ENCODE measurements at places on chromosomes 7 and 10.

DNA sequence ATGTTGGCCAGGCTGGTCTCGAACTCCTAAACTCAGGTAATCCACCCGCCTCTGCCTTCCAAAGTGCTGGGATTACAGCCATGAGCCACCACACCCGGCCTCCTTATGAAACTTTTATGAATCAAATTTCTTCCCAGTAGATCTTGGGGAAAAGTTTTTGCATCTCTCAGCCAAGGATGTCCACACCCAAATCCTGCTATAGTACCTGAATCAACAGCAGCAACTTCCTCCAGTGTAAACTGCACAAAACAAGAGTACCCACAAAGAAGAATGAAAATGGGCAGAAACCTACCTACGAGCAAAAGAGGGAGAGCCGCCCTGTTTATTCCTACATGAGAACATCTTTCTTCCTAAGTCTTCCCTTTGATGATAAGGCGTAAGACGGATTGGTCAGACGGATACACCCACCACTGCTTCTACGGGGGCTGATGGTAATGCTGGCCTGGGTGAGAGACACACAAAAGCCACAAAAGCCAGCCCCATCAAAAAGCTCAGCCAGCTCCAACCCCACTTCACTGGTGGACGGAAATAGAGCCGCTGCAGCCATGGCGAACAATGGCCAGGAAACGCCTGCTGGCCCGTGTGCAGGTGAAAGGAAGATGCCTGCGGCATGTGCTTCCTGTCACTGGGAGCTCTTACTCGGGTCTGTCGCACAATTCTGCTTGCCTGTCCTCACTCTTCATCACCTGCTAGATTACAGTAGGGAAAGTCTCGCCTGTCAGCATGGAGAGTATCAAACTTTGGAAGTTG lies 10.4 kb downstream of the JCAD start:
- DNase-seq = peak; percentile 61

GRCh38 chr10:35600193-35600592 lies 4.9 kb upstream of the GJD4 start:
- no peak for DNase-seq

DNA sequence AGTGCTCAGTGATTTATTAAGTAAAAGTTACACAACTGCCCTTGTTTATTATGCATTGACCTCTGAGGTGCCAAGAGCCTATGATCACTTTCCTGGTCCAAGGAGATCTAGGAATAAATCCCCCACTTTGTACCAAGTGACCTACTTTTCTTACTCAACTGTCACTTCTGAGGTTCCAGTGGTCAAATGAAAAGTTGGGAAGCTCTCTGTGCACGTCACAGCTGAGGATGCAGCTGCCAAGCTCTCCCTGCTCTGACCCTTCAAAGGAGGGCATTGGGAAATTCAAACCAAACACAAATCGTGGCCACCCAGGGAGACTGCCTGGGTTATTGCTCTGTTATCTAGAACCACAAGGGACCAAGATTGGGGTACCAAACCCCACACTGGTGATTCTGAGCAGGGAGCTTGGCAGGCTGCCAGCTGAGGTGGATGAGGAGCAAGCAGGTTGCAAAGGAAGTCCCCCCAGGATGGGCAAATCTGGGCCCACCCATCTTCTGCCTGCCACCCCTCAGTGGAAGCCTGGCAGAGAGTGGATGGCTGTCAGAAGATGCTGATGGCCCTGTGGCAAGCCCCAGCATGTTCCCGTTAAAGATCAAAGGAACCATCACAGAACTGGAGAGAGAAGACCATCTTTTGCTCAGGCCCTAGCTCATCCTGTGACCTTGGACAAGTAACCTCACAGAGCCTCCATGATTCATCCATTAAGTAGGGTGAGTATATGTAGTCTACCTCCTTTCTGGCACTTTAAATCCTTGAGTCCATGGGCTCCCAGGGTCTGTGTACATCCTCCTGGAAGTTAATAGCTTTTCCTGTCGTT lies 106.8 kb downstream of the PPP1R3C start:
- DNase-seq = no peak

DNA sequence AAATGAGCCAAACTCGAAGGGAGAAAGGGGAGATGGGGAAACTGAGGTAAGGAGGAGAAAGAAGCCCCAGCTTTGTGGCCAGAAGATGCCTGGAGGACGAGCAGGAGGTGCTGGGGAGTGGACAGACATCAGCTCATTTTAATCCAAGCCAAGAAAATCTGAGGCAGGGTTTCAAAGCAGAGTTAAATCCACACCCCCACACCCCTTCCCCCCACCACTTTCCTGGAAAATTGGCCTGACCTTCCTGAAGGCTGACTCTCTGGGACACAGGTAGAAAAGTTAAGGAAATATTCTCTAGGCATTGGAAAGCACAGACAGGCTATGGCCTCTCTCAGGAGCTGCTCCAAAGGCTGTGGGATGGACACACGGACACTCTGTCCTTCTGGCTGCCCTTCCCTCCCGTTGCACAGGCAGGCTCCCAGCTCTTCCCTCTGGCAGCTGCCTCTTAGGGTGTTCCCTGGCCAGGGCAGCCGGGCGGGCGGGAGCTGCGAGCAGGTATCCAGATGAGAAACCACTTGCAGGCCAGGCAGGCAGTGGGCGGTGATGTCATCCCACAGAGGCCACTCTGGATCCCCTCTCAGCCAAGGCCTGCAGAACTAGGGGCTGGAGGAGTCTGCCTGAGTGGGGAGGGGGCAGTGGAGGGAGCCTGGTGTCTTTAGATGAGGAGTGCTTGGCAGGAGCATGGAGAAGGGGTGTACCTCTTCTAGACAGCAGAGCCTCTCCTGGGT lies 171.8 kb downstream of the NEURL1 start:
- no peak for DNase-seq

DNA sequence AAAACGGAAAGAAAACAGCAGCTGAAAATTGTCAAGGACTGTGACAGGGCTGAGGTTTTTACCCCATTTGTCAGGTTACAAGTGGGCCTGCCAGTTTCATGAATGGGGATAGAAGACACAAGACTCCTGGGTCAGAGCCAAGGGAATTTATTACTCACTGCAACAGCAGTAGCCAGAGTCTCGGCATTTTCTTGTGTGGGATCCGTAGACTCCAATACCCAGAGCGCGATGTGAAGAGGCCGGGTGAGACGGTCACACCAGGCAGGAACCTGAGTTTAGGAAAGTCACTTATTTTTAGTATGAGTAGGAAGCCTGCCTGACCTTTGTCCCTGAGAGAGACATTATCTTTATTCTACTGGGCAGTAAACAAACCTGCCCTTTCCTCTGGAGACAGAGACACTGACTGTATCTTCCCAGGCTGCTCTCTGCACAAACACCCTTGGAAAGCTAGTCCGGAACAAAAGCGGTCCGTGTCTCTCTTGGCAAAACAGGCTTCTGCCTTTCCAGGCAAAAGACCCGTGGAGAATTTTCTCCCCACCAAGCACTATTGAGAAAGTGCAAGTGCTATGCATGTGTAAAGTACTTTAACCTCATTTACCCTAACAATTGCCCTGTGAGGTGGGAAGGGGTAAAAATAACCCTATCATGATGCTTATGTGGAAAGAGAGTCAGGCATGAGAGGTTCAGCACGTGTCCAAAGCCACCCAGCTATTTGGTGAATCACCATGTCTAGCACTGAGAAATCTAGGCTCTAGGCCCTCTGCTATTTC lies 58.4 kb downstream of the JCAD start:
- DNase-seq = peak; percentile 73

DNA sequence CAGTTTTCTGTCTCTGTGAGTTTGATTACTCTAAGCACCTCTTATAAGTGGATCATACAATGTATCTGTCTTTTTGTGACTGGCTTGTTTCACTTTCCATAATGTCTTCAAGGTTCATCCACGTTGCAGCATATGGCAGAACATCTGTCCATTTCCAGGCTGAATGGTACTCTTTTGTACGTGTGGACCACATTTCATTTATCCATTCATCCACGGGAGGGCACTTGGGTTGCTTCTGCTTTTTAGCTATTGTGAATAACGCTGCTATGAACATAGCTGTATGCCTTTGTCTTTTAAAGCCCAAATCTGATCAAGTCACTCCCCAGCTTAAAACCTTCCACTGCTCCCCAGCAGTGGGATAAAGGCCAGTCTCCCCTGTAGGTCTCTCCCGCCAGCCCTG lies 31.5 kb downstream of the EGFR start:
- DNase-seq = no peak

DNA sequence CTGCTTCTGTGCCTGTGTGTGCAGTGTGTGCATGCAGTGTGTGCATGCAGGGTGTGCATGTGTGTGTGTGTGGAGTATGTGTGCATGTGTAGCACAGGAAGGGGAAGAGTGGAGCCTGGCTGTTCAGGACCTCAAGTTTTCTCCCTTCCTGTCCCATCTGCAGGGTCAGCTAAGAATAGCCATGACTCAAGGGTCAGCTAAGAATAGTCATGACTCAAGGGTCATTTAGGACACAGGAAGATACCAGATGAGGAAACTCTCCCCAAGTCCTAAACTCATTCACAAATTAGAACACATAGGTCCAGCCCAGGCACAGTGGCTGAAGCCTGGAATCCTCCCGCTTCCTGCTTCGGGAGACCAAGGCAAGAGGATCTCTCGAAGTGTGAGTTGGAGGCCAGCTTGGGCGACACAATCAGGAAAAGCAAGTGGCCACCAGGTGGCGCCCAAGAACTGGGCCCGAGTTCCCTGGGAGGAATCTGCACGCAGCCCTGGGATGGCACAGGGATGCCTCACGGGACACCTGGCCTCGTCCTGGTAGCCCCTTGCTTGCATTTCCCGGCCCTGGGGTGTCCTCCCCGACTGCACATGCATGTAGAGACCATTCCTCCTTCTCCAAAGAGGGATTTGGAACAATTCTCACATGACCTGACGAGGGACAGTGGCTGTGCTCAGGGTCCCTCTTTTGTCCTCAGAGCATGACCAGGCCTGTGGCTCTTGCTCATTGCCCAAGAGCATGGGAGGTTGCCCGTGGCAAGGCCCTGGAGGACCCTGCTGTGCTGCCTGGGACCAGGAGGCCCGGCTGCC lies 21.4 kb upstream of the VOPP1 start:
- DNase-seq = peak; percentile 64

DNA sequence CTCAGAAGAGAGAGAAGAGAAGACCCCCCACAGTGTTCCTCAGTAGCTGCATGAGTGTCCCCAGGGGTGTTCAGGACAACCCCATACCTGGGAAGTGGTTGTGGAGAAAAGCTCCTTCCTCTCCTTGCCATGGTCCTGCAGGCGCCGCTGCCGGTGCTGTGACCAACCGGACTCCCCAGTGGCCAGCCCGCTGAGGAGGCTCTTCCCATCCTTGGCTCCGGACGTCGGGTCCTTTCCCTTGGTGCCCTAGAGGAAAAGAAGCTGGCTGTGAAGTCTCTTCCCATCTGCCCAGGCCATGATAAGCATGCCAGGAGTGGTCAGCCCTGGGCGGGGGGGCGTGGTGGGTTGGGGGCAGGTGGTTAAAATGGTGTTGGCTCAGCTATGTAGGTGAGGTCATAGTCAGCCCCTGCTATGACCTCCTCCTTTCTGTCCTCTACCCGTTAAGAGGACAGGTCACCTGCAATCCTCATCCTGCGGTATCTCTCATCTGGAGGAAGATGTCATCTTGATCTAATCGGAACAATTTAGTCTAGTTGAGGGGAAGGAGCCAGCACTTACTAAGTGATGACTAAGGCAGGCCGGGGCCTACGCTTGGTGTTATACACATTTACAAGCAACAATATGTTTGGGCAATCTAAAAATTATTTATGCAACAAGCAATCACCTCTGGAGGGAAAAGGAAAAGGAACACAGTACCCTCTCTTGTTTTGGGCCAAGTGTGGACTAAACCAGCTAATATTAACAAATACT lies 13.2 kb downstream of the WDR91 start:
- no peak for DNase-seq

- DNase-seq = peak; percentile 47
Measured at GRCh38 chr7:130490888-130491804, 739 bp upstream of the MEST start.

GRCh38 chr7:137000621-137001020 lies 132.2 kb downstream of the CHRM2 start:
- no peak for DNase-seq

DNA sequence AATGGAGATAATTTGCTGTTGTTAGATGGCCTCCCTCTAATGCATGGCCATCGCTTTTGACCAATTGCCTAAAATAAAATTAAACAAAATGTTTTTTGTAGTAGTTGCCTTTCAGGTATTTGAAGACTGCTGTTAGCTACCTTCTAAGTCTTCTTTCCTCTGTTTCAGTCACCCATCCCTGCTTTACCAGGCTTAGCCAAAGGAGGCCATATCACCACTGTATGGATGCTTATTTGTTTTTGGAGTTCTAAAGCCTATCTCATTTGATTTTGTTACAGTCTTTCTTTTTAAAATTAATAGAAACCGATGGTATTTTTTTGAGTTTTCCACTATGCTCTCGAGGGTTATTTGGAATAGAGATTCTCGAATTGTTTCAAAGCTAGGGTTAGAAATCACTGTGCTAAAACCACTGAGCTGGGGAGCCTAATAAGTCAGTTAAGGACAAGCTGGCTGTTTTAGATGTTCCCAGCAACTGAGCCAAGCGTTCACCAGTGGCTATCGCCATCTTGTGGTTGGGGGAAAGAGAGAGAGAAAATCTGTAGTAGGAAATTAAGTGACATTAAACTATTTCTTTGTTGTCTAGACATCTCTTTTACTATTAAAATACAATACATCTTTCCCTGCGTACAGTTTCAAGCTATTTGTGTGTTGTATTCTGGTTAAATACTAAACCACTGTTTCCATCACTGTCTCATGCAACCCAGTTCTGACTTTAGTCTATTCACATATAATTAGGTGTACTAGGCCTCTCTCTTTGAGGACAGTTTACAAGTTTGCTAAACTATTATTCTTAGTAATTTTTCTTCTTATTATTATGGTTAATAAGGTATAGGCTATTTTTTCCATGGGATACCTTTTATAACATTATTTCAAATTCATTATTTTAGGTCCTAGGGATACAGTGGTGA lies 52.2 kb downstream of the GPR158 start:
- no peak for DNase-seq

GRCh38 chr10:110387983-110388686 lies 83.4 kb upstream of the SMNDC1 start:
- DNase-seq = no peak

- no peak for DNase-seq
Measured at GRCh38 chr7:158706273-158706704, 1.7 kb upstream of the NCAPG2 start.

DNA sequence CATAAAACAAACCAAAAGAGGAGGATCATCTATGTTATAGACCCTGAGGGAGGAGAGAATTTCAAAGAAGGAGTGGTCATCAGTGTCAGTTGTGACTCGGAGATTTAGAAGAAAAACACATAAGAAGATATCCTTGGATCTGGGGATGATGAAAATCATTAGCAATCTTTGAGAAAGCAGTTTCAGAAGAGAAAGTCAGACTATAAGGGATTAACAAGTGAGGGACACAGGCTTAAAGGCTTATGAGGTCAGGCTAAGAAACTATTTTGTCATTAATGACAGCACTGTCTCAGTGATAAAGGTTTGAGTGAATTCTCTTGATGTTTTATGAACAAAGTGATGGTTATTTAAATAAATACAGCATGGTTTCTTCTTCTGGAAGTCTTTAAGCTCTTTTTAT lies 6.1 kb upstream of the GPR85 start:
- no peak for DNase-seq

Data from heart left ventricle (tissue), 16 donors.